Stimulated activated CD4-positive, alpha-beta T cell treated with anti-CD3 and anti-CD28 coated beads, TNF-alpha, amount 100 ng/mL, for 48 hours (primary cell): ENCODE measurements at places on chromosomes 6 and 20.

- DNase-seq: no peak
Measured at GRCh38 chr20:10357974-10358373, 76.0 kb downstream of the MKKS start.

GRCh38 chr20:57869291-57869950, 159.6 kb upstream of the PMEPA1 start:
- no peak for DNase-seq

- DNase-seq: peak; percentile 22
Measured at GRCh38 chr6:16669227-16669626, 92.0 kb downstream of the ATXN1 start.

DNA sequence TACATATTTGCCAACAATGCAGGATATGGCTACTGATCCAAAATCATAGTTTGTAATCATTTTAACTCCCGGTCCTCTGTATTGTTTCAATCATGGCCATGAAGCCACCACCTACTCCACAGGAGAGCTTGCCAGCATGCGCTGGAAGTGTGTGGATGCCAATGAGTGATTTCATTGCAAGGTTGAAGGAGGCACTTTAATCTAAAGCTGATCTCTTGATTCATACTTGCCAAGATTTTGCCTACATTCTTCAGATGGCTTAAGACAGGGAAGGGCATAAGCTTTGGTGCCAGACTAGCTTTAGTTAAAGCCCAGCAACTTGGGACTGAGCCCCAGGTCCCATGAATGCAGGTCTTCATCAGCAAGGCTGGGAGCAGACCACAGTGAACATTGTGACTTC, 58.8 kb downstream of the TPD52L1 start:
- no peak for DNase-seq

DNA sequence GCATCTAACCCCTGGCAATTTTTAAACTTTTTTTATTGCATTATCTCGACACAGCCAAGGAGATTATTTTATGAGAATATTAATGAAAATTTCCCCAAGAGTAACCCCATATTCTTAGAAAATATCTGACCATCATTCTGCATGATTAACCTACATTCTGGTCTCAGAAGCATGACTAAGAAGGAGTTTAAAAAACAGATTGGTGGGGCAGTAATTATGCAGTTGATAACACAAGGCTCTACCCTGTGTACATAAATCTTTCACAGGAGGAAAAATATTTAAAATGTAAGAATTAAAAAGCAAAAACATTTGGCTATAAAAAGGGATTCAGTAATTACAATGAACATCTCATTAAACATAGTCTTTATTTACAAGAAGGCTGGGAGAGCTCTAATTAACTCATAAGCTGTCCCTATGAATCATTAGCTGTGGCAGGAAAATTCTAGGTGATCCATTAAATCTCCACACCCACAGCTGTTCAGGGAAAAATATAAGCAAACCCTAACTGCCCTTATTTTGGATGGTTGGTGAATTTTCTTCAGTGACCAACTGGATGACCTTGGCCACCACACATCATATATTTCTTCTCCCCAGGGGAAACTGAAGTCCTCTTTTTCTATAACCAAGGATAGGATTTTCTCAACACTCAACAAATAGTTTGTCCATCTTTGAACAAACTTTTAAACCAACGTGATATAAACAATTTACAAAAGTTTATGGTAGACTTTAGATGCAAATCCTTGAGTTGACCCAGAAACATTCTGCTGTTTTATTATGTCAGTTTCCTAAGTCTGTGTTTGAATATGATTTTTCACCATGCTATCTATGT, 59.5 kb downstream of the PDE7B start:
- DNase-seq: no peak

DNA sequence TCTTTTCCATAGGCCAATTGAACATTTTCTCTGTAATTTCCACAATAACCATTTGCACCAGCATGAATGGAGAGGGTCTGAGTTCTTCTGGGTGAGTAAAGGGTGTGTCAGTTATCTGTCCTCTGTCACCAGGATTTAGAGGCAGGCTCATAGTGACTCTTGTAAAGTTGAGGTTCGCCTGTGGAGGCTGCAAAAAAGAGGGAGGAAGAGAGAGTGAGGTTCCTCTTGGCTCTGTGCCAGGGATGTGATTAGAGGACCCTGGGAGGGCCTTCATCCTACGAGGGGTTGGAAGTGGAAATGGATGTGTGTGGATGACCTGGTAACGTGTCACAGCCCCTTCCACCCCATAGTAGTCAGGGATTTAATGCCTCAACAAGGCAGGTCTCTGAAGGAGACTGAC, 242.0 kb downstream of the ESR1 start:
- DNase-seq: no peak

- no peak for DNase-seq
Measured at GRCh38 chr6:81939766-81940165, 187.3 kb upstream of the TENT5A start.

DNA sequence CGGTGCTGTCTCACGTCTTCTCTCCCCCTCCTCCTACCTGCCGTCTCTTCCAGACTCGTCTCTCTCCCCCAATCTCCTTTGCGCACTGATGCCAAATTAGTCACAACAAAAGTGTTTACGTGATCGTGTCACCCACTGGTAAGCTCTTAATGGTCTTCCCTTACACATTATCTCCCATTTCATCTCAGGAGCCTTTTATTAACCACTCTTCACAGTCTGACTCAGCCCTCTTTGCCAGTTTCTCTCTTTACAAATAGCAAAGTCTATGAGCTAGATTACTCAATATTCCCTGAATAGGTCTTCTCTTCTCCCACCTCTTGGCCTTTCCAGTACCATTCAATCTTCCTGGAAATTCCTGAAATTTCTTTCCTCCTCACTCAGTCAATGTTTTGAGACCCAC, 247.0 kb downstream of the ESR1 start:
- no peak for DNase-seq

DNA sequence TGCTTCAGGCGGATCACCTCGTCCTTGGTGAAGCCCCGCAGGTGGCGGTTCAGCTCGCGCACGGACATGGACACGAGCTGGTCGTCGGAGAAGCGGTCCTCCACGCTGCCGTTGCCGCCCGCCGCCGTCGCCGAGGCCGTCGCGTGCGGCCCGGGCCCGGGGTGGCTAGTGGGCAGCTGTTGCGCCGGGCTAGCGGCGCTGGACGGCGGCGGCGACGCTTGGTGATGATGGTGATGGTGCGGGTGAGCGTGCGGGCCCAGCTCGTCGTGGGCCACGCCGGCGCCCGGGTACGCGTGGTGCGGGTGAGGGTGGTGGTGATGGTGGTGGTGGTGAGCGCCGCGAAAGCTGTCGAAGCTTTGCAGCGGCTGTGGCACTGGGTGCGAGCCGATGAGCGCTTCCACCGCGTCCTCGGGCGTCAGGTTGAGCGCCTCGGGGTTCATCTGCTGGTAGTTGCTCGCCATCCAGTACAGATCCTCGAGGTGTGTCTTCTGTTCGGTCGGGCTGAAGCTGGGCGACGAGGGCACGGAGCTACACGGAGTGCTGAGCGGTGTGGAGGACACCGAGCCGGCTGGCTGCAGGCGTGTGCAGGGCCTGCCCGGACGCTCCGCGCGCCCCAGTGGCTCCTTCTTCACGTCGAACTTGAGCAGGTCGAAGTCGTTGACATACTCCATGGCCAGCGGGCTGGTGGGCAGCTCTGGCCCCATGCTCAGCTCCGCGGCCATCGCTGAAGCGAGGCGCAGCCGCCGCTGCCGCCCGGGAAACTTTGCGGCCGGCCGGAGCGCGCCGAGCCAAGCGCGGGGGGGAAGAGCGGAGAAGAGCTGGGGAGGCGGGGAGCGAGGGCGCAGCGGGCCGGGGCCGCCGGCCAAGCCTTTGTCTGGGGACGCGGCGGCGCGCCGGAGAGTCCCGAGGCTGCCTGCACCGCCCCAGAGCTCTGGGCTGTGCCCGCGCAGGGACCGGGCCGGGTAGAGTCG, 622 bp downstream of the MAFB start:
- DNase-seq: no peak

DNA sequence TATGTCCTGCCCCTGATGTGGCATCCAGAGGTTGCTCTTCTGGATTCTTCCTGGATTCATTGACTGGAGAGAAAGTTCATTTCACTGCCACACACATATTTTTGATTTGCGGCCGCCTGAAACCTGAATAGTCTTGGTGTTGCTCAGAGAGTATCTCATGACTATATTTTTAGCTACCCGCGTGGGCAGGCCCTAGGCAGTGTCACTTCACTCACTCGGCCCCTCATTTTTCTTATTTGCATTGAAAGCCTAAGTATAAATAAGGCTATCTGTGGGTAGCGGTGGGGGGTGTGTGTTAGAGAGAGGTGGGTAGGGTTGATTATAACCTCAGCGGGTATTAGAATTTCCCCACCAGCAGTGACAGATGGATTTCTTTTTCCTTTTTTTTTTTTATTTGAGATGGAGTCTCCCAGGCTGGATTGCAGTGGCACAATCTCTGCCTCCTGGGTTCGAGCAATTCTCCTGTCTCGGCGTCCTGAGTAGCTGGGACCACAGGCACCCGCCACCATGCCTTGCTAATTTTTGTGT, 113.5 kb downstream of the JARID2 start:
- no peak for DNase-seq

DNA sequence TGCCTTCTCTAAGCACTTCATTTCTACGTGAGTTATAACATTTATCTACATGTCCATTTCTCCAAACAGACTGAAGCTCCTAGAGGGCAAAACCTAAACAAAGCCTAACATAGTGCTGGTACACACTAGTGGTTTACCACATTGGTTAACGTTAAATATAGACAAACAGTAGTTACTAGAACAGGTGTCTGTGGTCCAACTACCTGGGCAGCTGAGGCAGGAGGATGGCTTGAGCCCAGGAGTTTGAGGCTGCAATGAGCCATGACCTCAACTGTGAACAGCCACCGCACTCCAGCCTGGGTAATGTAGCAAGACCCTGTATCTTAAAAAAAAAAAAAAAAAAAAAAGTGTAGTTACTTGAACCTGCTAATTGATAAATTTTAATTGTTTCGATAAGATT, 26.5 kb downstream of the PTPRK start:
- no peak for DNase-seq

DNA sequence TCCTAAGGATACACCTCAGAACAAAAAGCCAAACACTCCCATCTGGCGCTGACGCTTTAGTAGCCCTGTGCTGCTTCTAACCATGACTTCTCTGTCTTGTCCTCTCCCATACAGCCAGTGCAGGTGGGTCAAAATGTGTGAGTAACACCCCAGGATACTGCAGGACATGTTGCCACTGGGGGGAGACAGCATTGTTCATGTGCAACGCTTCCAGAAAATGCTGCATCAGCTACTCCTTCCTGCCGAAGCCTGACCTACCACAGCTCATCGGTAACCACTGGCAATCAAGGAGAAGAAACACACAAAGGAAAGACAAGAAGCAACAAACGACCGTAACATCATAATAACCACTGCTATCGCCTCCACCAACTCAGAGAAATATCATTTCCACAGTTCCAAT, 1.4 kb downstream of the DEFB132 start:
- DNase-seq: no peak

DNA sequence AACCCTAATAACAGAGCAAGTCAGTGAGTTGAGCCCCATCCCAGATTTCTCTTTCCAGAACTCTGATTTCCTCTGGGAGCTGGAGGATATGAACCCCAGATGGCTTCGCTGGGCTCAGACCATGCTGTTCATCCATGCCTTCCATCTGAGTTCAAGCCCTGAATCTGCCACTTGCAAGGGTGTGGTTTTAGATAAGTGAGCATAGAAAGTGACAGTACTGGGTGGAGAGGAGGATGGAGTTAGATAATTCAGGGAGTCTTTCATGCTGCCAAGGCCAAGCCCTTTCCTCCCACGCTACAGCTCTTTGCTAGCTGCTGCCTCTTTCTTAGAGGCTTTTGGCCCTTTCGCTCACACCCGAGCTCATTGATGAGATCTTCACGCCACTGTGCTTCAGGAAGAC, 57.2 kb upstream of the MAFB start:
- DNase-seq: no peak
